ENCODE measurements at places on chromosomes 2 and 18. TPM values are rescaled to one million over a fixed set of nuclear protein-coding genes. Genes with fewer than 3 reads are reported as not detected.

GRCh38 chr18:79411614-79412526 is 16.1 kb downstream of the NFATC1 start:
- DNase-seq = no peak

DNA sequence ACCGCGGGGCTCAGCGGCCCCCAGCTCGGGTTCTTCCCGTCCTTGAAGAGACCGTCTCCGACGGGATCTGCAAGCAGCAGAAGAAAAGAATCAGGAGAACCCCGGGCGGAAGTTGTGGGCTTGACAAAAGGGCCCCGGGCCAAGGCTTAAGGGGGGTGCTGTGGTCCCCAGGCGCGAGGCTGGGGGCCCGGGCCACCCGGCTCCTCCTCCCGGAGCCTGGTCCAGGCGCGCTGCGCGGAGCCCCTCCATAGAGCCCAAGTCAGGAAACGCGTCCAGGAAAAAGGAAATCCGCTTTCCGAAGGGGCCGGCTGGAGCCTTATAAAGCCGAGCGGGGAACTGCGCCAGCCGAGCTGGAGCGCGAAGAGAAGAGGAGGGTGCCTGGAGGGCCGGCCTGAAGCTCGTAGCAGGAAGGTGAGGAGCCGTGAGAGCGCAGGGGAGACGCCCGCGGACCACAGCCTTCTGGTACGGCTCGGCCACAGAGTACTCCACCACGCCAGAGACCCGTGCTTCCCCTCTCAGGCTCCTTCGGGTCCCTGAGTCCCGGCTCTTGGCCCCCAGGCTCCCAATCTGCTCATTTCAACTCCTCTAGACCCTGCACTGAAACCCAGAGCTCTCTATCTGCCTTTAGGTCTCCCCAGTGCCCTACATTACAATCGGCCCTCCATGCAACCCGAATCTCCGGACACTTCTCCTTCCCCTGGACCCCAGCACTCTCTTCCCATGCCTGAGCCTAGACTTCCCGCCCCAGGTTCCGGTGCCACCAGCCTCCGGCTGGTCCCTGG is 554 bp downstream of the FEV start:
- DNase-seq = no peak

DNA sequence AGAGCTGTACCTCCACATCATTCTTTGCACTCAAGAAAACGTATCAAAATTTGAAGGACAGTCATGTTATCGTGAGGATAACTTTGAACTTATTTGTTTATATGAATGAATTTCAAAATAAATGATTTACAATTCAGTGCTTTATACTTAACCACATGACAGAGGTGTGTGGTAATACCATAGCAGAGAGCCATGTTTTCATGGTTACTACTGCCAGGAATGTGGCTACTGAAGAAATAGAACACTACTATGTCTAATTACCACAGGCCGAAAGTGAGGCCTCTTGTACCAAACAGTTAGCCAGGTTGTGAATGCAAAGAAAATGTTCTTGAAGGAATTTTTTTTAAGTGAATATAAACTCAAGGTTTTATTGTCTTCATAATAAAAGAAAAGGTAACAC is 49.2 kb downstream of the AAK1 start:
- DNase-seq = peak; percentile 49

DNA sequence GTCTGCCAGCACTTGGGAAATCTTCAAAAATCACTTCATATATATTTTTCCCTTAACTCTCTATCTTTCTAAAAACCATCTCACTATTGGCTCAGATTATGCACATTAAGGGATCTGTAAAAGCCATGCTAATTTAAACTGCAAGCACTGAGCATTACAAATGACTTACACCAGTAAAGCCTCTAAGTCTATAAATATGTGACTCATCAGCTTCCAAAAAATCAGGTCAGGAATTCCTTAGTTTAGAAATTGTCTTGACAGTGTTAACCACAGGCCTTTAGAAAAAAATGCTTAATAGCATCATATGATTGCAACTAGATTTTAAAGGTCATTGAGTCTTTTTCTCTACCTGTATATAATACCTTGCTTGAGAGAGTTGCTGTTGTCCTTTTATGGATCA is 1113.6 kb upstream of the PIK3C3 start:
- DNase-seq = peak; percentile 91

GRCh38 chr2:170739048-170739447 is 23.9 kb downstream of the SP5 start:
- DNase-seq = peak; percentile 96

DNA sequence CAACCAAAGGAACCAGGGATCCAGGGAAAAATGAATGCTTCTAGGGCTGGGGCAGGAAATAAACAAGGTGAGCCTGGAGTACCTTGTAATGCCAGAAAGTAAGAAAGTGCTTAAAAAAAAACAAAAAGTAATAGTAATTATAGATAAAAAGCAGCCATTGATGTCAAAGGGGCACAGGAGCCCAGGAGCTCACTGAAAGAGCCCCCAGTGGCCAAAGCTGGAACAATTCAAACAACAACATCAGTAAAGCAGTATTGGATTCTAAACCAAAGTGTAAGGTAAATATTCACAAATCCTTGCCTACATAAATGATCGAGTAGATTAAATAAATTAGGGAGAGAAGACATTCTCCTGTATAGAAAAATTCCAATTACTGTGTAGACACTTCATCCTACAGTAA is 114.3 kb upstream of the ARL4C start:
- DNase-seq = no peak

CLEC4F gene
- total RNA-seq = not detected

DNA sequence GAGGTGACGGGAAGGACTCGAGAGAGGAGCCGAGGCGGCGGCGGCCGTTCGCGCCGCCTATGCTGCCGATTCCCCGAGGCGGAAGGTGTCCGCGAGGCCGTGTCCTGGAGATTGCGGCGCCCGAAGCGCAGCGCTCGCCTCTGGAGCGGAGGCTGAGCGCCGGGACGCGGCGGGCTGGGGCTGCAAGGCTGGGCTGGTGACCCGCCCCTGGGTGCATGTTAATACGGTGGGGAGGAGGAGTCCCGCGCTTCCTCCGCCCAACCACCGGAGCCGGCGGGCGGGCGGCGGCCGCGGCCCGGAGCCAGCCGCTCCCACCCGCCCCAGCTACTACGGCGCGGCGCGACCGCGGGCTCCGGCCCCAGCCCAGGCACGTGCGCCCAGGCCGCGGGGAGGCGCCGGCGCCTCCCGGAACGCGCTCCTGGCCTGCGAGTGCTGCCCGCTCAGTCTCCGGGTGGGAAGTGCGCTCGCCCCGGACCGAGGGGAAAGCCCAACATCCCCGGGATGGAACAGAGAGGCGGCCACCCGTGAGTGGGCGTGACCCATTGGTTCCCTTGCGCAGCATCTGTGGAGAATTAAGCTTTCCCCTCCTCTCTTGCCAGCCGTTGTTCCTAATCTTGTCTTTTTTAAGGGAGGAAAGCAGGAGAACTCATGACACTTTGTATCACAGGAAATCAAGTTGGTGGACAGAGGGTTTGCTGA is at the start of gene DLGAP1:
DLGAP1 (minus strand) TSS at position 195 of the 699 bp plus-strand sequence.
- DNase-seq = peak; percentile 53

DNA sequence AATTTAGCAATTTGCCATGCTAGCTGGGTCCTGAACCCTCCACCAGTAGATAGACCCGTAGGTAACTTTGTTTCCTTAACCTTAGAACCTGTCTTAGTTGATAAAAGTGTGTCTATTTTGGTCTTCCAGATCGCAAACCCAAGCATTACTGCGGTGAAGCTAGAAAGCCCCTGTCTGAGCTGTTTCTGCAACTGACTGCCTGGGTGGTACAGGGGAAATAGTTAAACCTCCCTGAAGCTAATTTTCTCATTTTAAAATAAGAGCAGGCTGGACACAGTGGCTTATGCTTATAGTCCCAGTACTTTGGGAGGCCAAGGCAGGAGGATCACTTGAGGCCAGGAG is 101.7 kb upstream of the MSH2 start:
- DNase-seq = no peak

DNA sequence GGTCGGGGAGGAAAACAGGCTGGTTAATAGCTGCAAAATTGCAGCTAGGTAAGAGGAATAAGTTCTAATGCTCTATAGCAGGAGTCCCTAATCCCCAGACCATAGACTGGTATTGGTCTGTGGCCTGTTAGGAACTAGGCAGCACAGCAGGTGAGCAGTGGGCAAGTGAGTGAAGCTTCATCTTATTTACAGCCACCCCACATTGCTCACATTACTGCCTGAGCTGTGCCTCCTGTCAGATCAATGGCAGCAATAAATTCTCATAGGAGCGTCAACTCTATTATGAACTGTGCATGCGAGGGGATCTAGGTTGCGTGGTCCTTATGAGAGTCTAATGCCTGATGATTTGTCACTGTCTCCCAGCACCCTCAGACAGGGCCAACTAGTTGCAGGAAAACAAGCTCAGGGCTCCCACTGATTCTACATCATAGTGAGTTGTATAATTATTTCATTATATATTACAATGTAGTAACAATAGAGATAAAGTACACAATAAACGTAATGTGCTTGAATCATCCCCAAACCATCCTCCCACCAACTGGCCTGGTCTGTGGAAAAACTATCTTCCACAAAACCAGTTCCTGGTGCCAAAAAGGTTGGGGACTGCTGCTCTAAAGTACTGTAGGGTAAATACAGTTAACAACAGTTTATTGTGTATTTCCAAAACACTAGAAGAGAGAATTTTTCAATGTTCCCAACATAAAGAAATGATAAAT is 91.7 kb upstream of the TFCP2L1 start:
- peak; percentile 43 for DNase-seq

DNA sequence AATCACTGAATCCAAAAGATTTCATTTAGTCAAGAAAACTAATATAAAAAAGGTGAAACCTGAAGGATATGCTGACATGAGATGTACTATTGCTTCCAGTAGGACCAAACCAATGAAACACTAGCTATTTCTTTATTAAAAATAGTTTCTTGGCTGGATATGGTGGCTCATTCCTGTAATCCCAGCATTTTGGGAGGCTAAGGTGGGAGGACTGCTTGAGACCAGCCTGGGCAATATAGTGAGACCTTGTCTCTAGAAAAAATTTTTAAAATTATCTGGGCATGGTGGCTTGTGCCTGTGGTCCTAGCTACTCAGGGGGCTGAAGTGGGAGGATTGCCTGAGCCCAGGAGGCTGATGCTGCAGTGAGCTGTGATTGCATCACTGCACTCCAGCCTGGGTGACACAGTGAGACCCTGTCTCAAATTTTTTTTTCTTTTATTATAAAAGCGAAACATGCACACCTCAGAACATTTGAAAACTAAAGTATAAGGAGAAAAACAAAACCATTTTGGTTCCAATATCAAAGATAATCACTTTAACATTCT is 266.2 kb downstream of the TGIF1 start:
- DNase-seq = no peak

DNA sequence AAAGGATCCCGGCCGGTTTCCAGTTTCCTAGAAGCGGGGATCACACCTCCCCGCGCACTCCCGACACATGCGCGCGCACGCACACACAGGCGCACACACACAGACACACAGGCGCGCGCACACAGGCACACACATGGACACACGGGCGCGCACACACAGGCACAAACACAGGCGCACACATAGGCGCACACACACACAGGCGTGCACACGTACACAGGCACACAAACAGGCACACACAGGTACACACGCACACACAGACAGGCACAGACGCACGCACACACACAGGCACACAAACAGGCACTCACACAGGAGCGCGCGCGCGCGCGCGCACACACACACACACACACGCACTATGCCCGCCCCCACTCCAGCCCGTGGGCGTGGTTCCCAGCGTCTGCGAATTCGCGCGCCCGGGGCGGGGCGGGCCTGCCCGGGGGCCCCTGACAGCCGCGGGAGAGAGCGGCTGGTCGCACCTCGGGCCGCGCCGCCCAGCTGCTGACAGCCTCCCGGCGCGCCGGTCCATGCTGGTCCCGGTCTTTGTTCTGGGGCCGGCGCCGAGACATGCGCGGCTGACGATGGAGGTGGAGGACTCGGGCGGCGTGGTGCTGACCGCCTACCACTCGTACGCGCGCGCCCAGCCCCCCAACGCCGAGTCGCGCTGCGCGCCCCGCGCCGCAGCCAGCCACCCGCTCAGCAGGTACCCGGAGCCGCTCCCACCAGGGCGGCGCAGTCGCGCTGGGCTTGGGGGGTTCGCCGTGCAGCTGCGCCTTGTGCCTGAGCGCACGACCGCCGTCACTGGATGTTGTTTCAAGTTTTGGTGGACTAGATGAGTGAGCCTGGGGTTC is at the start of gene ARHGAP28:
ARHGAP28 (plus strand) TSS at position 470 of the 845 bp plus-strand sequence; CDS start at position 576, 106 bp downstream.
- peak; percentile 92 for DNase-seq

DNA sequence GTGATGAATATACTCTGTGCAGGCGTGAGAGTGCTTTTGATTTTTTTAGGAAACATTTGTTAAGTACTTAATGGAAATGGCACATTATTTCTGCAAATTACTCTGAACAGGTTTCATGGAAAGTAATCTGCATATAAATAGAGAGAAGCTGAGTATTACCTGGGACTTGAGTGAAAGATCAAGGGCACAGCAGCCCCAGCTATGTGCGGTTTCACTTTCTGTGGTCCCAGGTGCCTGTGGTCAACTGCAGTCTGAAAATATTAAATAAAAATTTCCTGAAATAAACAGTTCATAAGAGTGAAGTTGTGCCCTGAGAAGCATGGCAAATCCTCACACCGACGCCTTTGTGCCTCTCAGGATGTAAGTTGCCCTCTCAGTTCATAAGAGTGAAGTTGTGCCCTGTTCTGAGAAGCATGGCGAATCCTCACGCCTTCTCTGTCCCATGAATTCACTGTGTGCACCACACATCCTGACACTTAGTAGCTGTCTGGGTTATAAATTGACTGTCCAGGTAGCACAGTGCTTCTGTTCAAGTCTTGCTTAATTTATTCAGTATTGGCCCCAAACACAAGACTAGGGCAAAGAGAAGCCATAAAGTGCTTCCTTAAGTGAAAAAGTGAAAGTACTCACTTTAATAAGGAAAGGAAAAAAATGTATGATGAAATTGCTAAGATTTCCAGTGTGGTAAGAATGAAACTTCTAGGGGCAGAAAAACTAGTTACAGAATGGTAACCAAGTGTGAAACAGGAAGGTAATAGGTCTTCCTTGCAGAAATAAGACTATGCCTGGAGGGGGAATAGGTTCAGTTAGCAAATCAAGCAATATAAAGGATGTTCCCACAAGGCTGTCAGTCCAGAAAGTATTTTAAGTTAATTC is 4.3 kb upstream of the SNTG2 start:
- DNase-seq = no peak

GRCh38 chr18:54260396-54261072 is 8.8 kb upstream of the POLI start:
- no peak for DNase-seq

GRCh38 chr2:230935130-230935430 is 10.0 kb upstream of the GPR55 start:
- no peak for DNase-seq

DNA sequence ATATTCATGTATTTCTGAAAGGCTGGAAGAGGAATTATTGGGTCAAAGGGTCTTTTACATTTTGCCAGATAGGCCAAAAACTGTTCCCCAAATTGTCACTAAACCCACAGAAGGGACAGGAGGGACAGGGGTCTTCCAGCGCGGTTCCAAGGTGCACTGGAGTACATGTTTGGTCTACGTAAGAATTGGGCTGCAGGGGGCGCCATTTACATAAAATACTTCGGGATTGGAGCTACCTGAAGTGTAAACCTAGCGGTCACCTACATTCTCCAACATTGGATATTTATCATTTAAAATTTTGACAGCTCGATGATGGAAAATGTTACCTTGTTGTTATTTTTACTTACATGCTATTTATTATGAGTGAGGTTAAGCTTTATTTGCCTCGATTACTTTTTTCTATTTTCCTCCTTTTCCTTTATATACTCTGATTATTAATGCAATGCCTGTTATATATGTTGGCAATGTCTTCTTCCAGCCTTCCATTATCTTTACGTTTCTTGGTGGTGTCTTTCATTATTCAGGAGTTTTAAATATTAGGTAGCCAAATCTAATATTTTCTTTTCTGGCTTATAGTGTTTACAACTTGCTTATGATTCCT is 43.0 kb upstream of the RAB6C start:
- DNase-seq = no peak
